ENCODE measurements at places on chromosomes 12 and 14. TPM values are rescaled to one million over a fixed set of nuclear protein-coding genes. Genes with fewer than 3 reads are reported as not detected.

DNA sequence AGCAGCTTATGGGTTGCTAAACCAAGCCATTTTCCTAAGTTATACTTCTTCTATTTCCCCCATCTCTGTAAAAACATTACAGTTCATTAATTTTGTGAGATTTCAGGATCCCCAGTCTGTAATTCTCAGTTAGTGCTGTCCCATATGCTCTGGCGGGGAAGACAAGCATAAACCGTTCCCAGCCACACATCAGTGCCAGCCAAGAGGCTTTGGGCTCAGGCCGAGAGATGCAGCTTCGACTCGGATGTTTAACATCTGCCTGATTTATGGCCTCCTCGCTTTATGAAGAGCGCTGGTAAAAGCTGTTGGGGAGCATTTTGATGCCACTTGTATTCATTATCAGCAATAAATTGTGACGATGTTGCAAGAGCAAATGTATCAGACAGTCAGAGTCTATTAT, 349.1 kb upstream of the CCDC196 start:
- no peaks in the 10 kb centered on the region for H3K4me1 ChIP-seq
- no peak overlapping the region for H3K4me3 ChIP-seq
- DNase-seq, result no peak
- H3K27ac ChIP-seq, result no peak overlapping the region
- H3K36me3 ChIP-seq, result no peaks in the 10 kb centered on the region

The MYL2 gene
- total RNA-seq, result not detected

The KRT77 gene
- not detected for total RNA-seq

DNA sequence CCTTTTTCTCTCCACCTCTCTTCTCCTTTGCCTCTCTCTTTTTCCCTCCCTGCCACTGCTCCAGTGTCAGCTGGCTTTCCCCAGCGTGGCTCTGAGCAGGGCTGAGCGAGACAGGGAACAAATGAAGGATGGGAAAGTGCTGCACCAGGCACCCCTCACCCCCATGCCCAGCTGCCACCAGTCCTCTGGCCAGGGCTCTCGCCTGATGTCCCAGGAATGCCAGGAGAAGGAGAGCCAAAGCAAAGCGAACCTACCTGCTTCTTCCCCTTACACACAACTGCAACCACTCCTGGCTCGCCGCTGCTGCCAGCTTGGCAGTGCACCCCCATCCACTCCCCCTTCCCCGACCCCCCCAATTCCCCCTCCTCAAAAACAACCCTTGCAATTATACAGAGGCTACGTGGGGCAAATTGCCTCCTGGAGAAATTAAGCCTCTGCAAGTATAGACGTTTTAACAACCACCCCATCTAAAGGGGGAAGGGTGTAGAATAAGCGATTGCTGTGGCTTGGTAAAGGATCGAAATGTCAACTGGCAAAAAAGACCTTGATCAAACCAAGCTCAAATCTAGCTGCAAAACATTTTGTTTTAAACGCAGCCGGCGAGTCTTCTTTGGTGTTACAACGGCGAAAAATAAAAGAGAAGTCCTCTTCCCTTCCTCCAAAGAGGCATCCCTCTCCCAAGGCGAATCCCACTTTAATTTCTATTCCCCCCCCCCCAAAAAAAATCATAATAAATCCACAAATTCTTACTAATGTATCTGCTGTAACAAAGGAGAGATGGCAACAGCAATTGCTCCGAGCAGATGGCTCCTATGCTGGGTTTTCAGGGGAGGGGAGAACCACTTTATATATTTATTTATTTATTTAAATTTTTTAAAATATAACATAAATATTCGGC, 2.9 kb downstream of the BCL11B start:
- no peak for DNase-seq
- peaks cover 43% of the 10 kb centered on the region for H3K36me3 ChIP-seq
- H3K27ac ChIP-seq, result peak overlapping the region; percentile 98
- H3K27me3 ChIP-seq, result no peaks in the 10 kb centered on the region

DNA sequence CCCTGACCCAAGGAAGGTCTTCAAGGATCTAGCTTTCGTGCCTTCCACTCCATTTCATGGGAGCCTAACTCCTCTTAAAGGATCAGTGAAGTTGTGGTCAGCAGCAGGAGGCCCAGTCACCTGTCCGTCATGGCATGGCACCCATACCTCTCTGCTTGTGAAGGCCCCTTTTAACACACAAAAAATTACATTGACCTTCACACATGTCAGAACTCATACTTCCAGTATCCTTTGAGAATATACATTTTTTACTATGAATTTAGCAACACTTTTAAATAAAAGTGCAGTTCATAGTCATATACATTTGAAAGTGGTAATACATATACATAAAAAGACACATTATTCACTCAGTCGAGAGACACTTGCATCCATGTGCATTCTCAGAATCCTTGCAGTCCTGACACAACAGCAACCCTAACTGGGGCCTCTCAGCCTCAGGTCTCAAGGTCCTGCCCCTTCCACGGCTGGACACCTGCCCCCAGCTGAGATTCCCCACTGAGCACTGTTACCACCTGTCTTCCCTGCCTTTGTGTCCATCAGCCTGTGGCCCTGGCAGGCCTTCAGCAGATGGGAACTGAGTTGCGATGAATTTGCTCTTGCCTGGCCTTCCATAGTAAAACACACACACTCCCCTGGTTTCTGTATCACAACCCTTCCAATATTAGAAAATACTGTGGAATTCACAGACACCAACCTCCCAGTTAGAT, 3.7 kb upstream of the KRT3 start:
- no peaks in the 10 kb centered on the region for H3K27me3 ChIP-seq
- no peak overlapping the region for H3K4me3 ChIP-seq
- no peaks in the 10 kb centered on the region for H3K36me3 ChIP-seq
- no peak for DNase-seq

DNA sequence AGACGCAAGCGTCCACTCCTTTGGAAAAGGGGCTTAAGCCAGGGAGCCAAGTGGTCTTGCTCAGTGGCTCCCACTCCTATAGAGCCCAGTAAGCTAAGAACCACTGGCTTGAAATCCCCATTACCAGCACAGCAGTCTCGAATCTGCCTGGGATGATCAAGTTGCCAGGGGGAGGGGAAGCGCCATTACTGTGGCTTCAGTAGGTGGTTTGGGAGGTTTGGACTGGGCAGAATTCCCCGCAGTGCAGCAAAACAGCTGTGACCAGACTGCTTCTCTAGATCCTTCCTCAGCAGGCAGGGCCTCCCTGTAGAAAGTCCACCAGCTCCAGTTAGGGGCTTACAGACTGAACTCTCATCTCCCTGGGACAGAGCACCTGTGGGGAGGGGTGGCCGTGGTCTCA, 115.4 kb downstream of the TMEM117 start:
- no peak overlapping the region for H3K27ac ChIP-seq
- H3K27me3 ChIP-seq, result no peaks in the 10 kb centered on the region
- peaks cover 6% of the 10 kb centered on the region for H3K36me3 ChIP-seq

Measured in activated naive CD8-positive, alpha-beta T cell treated with anti-CD3 and anti-CD28 coated beads for 36 hours (primary cell).